Activated T-helper 2 cell treated with anti-CD3 and anti-CD28 coated beads, Interferon-gamma antibody, Interleukin-2, Interleukin-4, amounts not matched to agents 10 μg/mL and 5 μg/mL and 100 μg/mL, durations not matched to agents 14 hours and 24 hours and 36 hours (primary cell): ENCODE measurements at places on chromosomes 7 and 10.

DNA sequence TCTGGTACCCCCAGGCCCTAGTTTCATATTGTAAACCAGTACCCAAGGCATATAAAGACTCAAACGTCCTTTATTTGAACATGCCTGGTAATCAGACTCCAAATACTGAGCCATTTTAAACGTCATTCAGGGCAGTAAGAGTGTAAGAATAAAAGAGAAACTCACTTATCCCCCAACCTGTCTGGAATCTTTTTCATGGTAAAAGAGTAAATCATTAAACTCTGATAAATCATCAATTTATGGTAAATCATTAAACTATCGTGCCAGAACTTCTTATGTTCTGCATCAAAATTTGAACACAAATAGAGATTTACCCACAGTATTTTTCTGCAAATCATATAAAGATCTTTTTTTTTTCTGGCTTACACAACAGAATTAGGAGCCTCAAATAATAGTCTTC lies 734.3 kb upstream of the POT1 start:
- no peak for DNase-seq

- no peak for DNase-seq
These were observed 89.5 kb upstream of the MKI67 start for GRCh38 chr10:128215733-128216132.

DNA sequence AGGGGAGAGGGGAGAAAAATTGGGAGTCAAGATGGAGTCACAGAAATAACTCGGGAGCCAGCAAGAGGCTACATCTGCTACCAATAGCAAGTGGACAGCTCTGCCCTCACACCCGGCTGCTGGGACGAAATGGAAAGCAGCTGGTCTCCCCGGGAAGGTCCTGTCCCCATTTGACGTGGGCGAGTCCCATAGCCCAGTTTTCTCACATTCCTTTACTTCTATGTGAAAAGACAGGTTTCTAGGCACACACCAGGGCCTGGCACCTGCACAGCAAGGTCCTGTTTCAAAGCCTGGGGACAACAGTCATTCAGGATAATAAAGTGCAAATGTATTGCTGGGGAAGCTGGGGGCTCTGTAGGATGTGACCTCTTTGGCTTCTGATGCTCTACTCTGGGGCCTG lies 162.6 kb downstream of the OAT start:
- no peak for DNase-seq

DNA sequence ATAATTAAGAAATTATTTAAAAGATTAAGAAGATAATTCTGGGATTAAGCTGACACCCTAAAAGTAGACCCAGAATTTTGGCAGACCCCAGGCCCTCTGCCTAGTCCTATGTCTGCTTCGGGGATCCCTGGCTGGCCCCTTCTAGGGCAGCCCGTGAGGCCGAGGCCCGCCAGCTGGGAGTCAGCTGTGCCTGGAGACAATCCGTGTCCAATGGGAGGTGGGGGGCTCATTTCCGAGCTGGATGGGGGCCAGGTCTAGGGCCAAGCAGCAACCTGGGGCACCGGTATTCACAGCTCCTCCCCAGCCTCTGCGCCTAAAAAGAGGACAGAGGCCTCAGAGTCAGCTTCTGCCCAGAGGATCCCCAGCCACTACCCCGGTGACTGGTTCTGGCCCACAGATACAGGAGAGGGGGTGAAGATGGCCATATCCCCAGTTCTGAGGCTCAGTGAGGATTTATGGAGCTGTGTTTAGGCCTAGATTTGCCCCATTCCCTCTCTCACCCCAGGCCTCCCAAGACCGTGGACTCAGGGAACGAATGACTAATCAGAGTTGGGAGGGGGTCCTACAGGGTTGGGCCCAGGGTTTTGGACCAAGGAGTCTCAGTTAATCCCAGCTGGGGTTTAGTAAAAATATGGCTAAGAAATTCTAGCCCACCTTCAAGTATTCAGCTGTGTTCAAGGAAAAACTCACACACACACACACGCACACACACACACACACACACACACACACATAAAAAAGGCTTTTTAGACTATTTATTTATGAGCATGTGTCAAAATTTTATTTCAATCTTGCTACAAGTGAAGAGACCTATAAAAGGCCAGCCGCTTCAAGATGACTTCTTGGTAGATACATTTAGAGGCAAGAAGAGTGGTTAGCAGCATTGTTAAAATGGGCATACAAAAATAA lies 37.4 kb upstream of the LBX1 start:
- no peak for DNase-seq

- no peak for DNase-seq
These were observed 59.6 kb downstream of the BLNK start for GRCh38 chr10:96211764-96212163.

- no peak for DNase-seq
These were observed 2.6 kb downstream of the CHCHD3 start for GRCh38 chr7:133079296-133079695.

DNA sequence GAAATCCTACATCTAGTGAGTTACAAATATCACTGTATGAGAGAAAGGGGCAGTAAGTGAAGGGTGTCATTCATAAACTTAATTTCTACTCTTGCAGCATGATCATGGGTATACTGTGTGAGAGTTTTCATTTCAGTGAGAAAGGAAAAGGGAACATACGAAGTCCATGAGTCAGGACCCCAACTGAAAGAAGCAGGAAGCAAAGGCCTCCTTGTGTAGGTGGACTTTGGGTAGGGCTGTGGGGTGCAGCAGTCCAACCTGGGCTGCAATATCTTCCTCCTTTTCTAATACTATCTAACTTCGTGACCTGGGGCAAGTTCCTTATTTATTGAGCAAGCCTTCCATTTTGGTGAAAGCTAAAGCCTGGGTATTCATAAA lies 248.2 kb upstream of the TCF7L2 start:
- DNase-seq, result no peak

- no peak for DNase-seq
These were observed 66.4 kb downstream of the MGAM2 start for GRCh38 chr7:142177869-142178268.

- no peak for DNase-seq
These were observed 43.4 kb downstream of the CAMK2B start for GRCh38 chr7:44281811-44282600.

DNA sequence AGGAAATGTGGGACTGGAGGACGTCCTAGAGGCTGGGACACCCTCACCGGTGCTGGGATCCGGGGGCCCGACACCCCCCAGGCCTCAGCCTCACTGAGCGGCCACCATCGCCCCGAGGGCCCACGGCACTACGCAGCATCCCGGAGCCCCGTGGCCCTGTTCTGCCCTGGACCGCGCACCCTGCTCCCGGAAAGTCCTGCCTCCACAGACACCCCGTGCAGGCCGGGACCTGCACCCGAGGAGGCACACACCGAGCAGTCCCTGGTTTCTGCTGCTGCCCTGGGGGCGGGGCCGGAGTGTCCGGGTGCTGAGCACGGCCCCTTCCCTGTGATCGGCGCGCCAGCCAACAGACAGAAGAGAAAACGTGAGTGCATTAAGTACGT lies 18.1 kb upstream of the KNDC1 start:
- DNase-seq, result no peak

DNA sequence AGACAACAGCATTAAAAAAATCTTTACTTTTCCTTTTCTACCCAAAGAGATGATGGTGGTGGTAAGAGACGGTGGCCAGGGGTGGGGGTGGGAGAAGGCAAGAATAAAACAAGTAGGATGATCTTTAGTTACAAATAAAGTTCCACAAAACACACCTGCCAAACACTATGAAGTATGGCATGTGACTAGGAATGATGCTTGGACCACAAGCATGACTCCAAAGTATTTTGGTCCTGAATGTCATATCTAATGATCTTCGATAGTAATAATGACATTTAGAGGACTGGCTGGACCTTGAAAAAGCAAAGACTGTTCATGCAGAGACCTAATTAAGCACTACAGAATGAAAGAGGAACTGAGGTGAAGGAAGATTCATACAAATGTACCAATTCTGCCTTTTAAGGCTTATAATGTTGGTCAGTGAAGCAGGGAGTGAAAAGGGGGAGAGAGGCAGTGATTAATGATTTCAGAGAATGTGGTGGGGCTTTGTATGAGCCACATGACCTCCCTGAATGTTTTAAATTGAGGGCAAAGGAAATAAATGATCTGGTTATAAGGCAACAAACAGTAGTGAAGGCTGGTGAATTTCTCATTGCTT lies 29.6 kb upstream of the DKK1 start:
- no peak for DNase-seq

GRCh38 chr7:90839316-90839715 lies 243.2 kb downstream of the CDK14 start:
- no peak for DNase-seq
